Body of pancreas (tissue), 4 donors: ENCODE measurements at places on chromosomes 6 and 20. TPM values are rescaled to one million over a fixed set of nuclear protein-coding genes. Genes with fewer than 3 reads are reported as not detected.

The SEL1L2 gene
- not detected for total RNA-seq

GRCh38 chr6:37971711-37972390 lies 152.3 kb downstream of the ZFAND3 start:
- no peak for DNase-seq
- H3K36me3 ChIP-seq = no peaks in the 10 kb centered on the region
- no peak overlapping the region for H3K4me3 ChIP-seq
- H3K27me3 ChIP-seq = no peaks in the 10 kb centered on the region
- H3K4me1 ChIP-seq = no peaks in the 10 kb centered on the region
- H3K27ac ChIP-seq = no peak overlapping the region

The BANF2 gene
- not detected for total RNA-seq

DNA sequence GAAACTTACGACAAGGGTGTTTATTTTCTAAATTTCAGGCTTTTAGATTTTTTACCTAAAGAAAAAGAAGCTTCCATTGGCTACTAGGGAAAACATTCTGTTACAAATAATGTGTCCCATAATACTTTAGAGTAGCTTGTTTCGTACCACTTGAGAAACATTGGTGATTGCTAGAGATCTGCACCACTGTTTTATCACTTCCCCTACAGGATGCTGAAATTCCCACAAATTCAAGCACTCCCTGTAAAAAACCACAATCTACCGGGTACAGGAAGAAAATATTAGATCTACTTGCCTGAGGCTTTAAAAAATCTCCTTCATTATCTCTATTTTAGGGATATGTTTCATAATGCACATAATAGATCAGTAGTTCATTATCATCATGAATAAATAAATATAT lies 29.9 kb downstream of the SEL1L2 start:
- no peaks in the 10 kb centered on the region for H3K27me3 ChIP-seq
- no peak for DNase-seq
- H3K36me3 ChIP-seq = no peaks in the 10 kb centered on the region
- H3K4me3 ChIP-seq = no peak overlapping the region
- no peaks in the 10 kb centered on the region for H3K4me1 ChIP-seq

GRCh38 chr20:44589537-44589936 lies 7.2 kb downstream of the PKIG start:
- no peaks in the 10 kb centered on the region for H3K27me3 ChIP-seq
- DNase-seq = no peak
- no peaks in the 10 kb centered on the region for H3K36me3 ChIP-seq
- H3K4me1 ChIP-seq = no peaks in the 10 kb centered on the region
- no peak overlapping the region for H3K4me3 ChIP-seq

GRCh38 chr6:56715741-56716140 lies 73.1 kb upstream of the DST start:
- H3K27ac ChIP-seq = no peak overlapping the region
- no peak for DNase-seq
- no peaks in the 10 kb centered on the region for H3K36me3 ChIP-seq
- no peak overlapping the region for H3K4me3 ChIP-seq
- no peaks in the 10 kb centered on the region for H3K27me3 ChIP-seq

The MEI4 gene
- total RNA-seq = 2.1 TPM

The ADGRF4 gene
- not detected for total RNA-seq

The MLIP gene
- total RNA-seq = 0.33 TPM

GRCh38 chr6:14294270-14294951 lies 176.8 kb downstream of the CD83 start:
- no peak for DNase-seq
- H3K4me3 ChIP-seq = no peak overlapping the region
- H3K27ac ChIP-seq = no peak overlapping the region
- no peaks in the 10 kb centered on the region for H3K4me1 ChIP-seq
- no peaks in the 10 kb centered on the region for H3K27me3 ChIP-seq

The ID1 gene
- 245 TPM for total RNA-seq

The NT5E gene
- 4.0 TPM for total RNA-seq

DNA sequence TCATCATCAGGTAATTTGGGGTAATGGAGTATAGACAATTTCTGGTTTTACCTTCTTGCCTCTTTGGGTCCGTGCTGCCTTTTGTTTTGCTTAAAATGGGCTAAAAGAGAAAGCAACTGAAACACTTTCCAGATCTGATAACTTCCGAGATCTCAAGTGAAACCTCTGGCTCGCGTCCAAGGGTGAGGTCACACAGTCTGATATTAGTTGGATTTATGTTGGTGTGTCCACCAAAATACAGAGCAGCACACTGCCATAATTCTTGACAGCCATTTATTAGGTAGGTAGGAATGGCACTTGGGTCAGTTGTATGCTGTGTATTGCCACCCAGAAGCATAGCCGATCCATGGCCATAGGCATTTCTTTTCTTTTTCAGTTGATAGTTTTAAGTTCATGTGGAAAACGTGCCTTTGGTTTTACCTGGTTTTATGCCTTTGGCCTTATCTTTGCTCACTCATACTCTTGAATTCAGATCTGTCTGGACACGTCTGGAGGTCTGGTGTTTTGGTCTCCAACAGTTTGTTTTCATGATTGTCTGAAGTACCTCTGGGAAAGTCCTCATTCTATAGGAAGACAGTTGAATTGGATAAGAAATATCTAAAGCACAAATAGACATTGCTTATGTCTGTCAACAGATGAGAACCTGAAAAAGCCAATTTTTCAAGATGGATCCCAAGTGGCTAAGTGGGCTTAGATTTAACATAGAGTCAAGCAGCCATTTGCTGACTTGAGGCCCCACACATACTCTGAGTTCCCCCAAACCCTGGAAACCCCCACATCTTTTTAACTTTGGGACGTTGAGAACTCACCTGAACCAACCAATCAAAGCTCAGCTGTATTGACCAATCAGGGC lies 320.8 kb downstream of the SOX4 start:
- H3K27me3 ChIP-seq = no peaks in the 10 kb centered on the region
- peaks cover 4% of the 10 kb centered on the region for H3K4me1 ChIP-seq
- no peak overlapping the region for H3K4me3 ChIP-seq
- H3K27ac ChIP-seq = peak overlapping the region; percentile 28
- no peaks in the 10 kb centered on the region for H3K36me3 ChIP-seq
- DNase-seq = peak; percentile 82

The RTN4IP1 gene
- 3.6 TPM for total RNA-seq

The RSPO4 gene
- total RNA-seq = not detected

- H3K27me3 ChIP-seq = no peaks in the 10 kb centered on the region
- no peaks in the 10 kb centered on the region for H3K4me1 ChIP-seq
- H3K36me3 ChIP-seq = no peaks in the 10 kb centered on the region
- no peak overlapping the region for H3K27ac ChIP-seq
- no peak overlapping the region for H3K4me3 ChIP-seq
These were observed 9.8 kb downstream of the RAET1E start for GRCh38 chr6:149888093-149888492.

DNA sequence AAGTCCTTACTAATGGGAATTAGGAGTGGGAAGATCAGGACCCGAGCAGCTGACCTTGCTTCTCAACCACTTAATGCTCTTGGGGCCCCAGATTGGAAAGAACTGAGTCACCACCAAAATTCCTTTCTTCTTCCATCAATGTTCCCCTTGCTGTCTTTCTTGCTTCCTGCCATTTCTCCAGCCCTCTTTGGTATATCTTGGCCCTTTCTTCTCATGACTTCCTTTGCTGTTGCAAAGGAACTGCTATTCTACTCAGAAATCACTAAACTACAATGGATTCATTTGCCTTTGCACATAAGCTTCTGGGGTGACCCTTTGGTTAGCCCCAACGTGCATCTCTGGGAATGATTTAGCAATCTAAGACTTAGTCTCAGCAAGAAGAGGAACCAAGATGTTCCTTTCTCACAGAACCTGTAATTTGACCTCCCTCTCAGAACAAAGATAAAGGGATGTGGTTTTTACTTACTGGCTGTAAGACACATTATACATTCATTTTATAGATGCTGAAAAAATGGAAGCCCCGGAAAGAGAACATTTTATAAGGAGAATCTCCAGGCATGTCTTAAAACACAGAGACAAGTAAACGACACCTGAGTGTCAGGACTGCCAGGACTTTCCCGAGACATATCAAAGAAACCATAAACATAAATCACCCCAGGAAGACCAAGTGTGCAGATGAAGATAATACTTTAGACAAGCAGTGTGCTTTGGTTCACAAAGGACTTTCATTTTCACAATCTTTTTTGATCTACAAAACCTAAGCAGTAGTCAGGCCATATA lies 99.0 kb upstream of the TNFAIP3 start:
- peak overlapping the region; percentile 20 for H3K27ac ChIP-seq
- no peak for DNase-seq
- no peaks in the 10 kb centered on the region for H3K36me3 ChIP-seq
- no peaks in the 10 kb centered on the region for H3K27me3 ChIP-seq
- H3K4me1 ChIP-seq = no peaks in the 10 kb centered on the region
- no peak overlapping the region for H3K4me3 ChIP-seq

- DNase-seq = no peak
- no peak overlapping the region for H3K27ac ChIP-seq
- H3K36me3 ChIP-seq = no peaks in the 10 kb centered on the region
- no peak overlapping the region for H3K4me3 ChIP-seq
- no peaks in the 10 kb centered on the region for H3K4me1 ChIP-seq
These were observed 28.7 kb downstream of the PERP start for GRCh38 chr6:138078491-138078890.

The MUC21 gene
- not detected for total RNA-seq

GRCh38 chr20:39857187-39857586 lies 831.8 kb downstream of the MAFB start:
- no peak for DNase-seq
- H3K4me3 ChIP-seq = no peak overlapping the region
- H3K27ac ChIP-seq = no peak overlapping the region
- H3K4me1 ChIP-seq = peaks cover 10% of the 10 kb centered on the region
- H3K36me3 ChIP-seq = no peaks in the 10 kb centered on the region

GRCh38 chr20:48596334-48596898 lies 231.4 kb downstream of the PREX1 start:
- no peak overlapping the region for H3K27ac ChIP-seq
- no peaks in the 10 kb centered on the region for H3K36me3 ChIP-seq

DNA sequence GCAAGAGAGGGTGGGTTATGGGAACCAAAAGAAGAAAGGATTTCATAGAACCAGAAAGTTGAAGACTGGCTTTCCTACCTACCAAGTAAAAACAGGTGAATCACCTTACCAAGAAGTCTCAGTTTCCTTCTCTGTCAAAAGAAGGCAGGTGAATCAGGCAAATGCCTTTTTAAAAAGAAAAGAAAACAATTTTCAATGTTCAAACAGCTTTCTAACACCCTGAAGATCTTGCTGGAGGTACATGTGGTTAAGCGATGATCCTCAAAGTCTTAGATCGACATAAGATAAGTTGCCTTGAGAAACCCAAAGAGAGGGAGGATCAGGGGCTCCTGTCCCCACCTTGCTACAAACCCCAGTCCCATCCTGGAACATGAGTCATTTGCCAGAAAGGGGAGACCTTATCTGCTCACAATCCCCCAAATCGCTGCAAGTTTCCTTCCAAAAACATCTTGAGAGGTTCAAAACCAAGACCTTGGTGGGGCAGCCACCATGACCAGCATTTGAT lies 71.6 kb downstream of the NFATC2 start:
- no peak for DNase-seq
- no peak overlapping the region for H3K4me3 ChIP-seq

The DDO gene
- 1.3 TPM for total RNA-seq

GRCh38 chr6:97757575-97757974 lies 474.6 kb upstream of the MMS22L start:
- DNase-seq = no peak
- no peaks in the 10 kb centered on the region for H3K27me3 ChIP-seq
- no peaks in the 10 kb centered on the region for H3K4me1 ChIP-seq
- no peak overlapping the region for H3K27ac ChIP-seq

The GRIK2 gene
- total RNA-seq = 0.52 TPM

GRCh38 chr6:168834042-168834587 lies 393.1 kb downstream of the SMOC2 start:
- H3K27me3 ChIP-seq = no peaks in the 10 kb centered on the region
- H3K27ac ChIP-seq = no peak overlapping the region
- DNase-seq = no peak

GRCh38 chr6:21893793-21894192 lies 300.2 kb downstream of the SOX4 start:
- no peak overlapping the region for H3K4me3 ChIP-seq
- H3K36me3 ChIP-seq = no peaks in the 10 kb centered on the region
- no peaks in the 10 kb centered on the region for H3K4me1 ChIP-seq
- H3K27ac ChIP-seq = no peak overlapping the region
- no peaks in the 10 kb centered on the region for H3K27me3 ChIP-seq
- no peak for DNase-seq

- DNase-seq = no peak
- H3K4me3 ChIP-seq = no peak overlapping the region
- H3K4me1 ChIP-seq = no peaks in the 10 kb centered on the region
These were observed 54.7 kb downstream of the OR2B6 start for GRCh38 chr6:28011722-28012121.

DNA sequence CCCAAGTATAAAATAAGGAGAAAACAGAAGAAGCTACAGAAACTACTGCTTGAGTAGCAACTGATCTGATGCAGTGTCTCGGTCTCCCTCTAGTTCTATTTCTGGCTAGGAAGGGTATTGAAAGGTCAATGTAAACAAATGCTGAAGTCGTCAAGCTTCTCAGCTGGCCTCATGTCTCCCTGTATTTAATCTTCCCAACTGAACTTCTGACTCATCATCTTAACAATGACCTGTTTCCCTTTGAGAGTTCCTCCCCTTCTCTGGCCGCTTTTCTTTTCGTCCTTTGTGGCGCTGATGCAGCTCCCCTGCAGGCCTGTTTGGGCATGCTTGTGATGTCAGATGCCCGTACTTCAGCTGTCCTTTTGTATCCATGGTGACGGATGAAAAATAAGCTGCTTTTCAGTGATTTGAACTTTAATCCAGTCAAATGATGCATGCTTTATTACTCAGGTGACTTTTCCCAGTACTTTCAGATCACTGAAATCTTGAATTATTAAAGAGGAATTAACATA lies 7.8 kb upstream of the LCA5 start:
- H3K4me1 ChIP-seq = peaks cover 19% of the 10 kb centered on the region
- H3K4me3 ChIP-seq = no peak overlapping the region
- no peaks in the 10 kb centered on the region for H3K36me3 ChIP-seq
- no peak overlapping the region for H3K27ac ChIP-seq
- H3K27me3 ChIP-seq = no peaks in the 10 kb centered on the region

DNA sequence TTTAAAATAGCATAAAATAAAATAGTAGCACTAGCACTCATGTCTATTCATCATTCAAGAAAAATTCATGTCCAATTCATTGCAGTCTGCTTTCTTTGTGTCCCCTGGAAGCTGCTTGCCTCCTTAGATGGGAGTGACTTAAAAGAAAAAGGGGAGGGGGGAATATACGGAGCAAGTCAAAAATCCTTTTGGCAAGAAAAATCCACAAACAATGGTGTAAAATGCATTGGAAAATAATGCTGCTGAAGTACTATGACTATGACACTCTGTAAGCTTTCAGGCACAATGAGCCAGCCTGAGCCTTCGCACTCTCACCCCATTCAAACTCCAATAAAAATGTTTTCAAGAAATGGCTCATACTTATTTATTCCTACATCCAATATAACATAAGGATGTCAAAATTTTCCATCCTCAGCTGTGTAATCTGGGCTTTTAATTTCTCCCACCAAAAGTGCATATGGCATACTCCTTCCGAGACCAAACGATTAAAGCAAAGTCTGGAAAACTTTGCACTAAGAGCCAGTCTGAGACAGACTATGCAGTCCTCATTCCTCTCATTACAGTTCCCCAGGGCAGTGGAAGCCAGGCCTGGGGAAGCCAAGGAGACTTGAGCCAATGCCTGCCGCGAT lies 790 bp downstream of the NEDD9 start:
- no peaks in the 10 kb centered on the region for H3K36me3 ChIP-seq
- peak overlapping the region; percentile 2 for H3K4me3 ChIP-seq
- peak overlapping the region; percentile 90 for H3K27ac ChIP-seq
- no peak for DNase-seq
- no peaks in the 10 kb centered on the region for H3K27me3 ChIP-seq
